ENCODE measurements at places on chromosomes 4 and X.

DNA sequence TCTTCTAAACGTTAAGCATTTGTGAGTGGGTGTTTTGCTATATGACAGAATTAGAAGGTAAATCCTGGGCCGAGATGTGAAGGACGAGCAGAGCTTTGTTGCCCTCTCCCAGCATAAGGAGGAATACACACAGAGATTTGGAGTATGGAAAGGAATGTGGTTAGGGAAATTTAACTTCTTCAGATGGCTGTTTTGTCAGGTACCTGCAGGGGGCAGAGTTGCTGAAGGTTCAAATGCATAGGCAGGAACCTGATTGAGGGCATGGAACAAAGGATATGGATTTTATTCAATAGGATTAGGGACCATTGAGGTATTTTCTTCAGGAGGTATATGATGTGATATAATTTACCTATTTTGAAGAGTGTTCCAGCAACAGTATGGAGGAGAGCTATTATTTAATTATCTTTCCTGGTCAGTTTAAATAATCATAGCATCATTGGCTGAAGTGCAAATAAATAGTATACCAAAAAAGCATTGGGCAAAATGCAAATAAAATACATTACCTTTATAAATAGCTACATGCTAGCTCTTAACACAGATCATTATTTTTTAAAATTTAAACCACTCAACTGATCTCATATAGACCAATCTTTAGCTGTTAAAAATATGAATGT, 143.6 kb downstream of the SLIT2 start:
- no peak for DNase-seq

DNA sequence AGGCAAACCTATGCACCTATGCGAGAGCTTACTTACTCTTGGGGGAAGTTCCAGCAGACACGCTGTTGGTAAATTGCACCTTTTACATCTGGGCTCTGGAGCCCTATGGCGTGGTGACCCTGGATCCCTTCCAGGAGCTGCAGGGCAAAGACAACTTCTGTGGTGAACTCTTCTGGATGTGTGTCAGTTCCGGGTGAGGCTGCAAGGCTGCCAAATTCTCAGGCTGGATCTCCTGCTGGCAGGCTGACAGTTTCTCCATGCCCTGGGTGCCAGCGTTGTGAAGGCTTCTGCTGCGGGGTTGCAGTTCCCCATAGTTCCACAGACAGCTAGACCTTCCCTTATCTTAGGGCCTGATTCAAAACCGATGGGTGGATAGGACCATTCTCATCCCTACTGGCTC, 37.9 kb downstream of the RAP2C start:
- no peak for DNase-seq

DNA sequence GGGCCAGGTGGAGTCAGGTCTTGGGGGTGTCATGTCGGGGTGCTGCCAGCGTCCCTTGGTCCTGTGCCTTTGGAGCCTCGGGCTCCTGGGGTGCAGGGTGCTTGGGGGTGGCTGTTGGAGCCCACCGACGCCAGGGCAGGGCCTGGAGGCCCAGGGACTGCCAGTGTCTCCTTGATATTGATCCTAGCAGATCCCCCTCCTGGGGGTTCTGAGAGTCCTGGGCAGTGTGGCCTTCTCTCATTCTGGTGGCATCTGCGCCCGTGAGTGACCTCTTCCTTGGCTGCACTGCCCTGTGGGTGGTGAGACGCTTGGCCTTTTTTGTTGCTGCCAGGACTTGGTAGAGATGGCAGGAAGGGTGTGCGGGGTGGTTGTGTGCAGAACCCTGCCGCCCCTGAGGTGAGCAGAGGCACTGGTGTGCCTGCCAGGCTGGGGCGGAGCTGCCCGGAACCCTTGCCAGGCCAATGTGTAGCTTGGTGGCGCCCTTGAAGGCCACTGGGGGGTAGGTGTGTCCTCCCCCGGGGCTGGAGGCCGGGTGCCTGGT, 7.0 kb downstream of the NAT8L start:
- DNase-seq: no peak

DNA sequence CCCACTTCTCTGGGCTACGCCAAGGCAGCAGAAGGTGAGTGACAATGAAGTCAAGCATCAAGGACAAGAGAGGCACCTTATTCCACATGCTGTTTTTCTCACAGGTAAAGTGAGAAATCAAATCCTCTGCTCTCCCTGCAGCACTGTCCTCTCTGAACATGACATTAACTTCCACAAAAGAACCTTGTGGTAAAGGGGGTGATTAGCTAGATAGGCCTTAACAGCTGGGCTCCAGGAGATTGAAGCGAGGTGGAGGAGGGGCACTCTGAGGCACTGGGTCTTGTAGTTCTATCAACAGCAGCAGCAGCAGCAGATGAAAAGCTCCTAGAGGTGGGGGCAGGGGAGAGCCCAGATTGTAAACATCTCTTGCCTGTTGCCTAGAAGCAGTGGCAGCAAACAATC, 96.8 kb upstream of the CXXC4 start:
- DNase-seq: no peak
